ENCODE measurements at places on chromosomes 1 and 21. TPM values are rescaled to one million over a fixed set of nuclear protein-coding genes. Genes with fewer than 3 reads are reported as not detected.

RNU1-1 gene
- 538 TPM for total RNA-seq

MEGF6 gene
- total RNA-seq = 3.2 TPM

DNA sequence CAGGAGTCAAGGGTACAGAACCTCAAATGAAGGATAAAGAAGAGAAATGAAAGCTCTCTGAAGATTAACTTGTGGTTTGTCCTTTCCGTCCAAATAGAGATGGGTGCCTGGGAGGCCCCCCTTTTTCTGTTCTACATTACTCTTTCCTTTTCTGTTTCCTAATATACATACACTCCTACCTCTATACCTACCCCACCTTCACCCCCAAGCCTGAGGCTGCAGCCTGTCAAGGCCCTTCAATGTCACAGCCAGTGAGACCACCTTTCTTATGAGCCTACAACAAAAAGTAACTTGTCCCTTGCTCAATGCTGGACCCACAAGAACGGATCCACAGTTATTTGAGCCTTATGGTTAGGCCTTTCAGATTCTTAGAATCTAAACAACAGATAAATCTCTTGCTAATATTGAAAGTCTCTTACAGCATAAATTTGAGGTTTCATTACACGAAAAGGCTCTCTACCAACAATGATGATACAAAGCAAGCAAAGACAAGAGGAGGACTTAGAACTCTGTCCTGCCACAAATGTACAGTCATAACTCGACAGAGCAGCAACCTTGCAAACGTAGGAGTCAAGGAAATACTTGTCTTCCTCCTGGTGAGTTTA lies 4.1 kb upstream of the TRAF3IP3 start:
- no peaks in the 10 kb centered on the region for H3K4me1 ChIP-seq
- no peak for DNase-seq
- H3K27ac ChIP-seq = no peak overlapping the region
- H3K27me3 ChIP-seq = no peaks in the 10 kb centered on the region

- no peaks in the 10 kb centered on the region for H3K27me3 ChIP-seq
- H3K36me3 ChIP-seq = no peaks in the 10 kb centered on the region
- no peaks in the 10 kb centered on the region for H3K4me1 ChIP-seq
- peak overlapping the region; percentile 28 for H3K27ac ChIP-seq
Measured at GRCh38 chr1:203402629-203403337, 51.9 kb upstream of the FMOD start.

- H3K27me3 ChIP-seq = no peaks in the 10 kb centered on the region
- peaks cover 2% of the 10 kb centered on the region for H3K36me3 ChIP-seq
- H3K4me3 ChIP-seq = peak within 1 kb of the TSS; percentile 75
- DNase-seq = peak; percentile 94
- peaks cover 7% of the 10 kb centered on the region for H3K4me1 ChIP-seq
- H3K27ac ChIP-seq = peak within 1 kb of the TSS; percentile 12
Measured at GRCh38 chr1:11059968-11060830, at the start of gene SRM. TSS of gene SRM (minus strand) at chr1:11060018. CDS start at chr1:11059943, 75 bp downstream.

- no peak for DNase-seq
- no peak overlapping the region for H3K27ac ChIP-seq
- no peaks in the 10 kb centered on the region for H3K4me1 ChIP-seq
- H3K36me3 ChIP-seq = no peaks in the 10 kb centered on the region
Measured at GRCh38 chr1:234393190-234393589, 19.9 kb downstream of the COA6 start.

- H3K27ac ChIP-seq = no peak overlapping the region
- no peaks in the 10 kb centered on the region for H3K36me3 ChIP-seq
- H3K4me1 ChIP-seq = no peaks in the 10 kb centered on the region
- no peak overlapping the region for H3K4me3 ChIP-seq
- DNase-seq = no peak
Measured at GRCh38 chr1:208265525-208265924, 21.3 kb upstream of the PLXNA2 start.

PLA2G2F gene
- not detected for total RNA-seq

- H3K27ac ChIP-seq = peak overlapping the region; percentile 47
- DNase-seq = no peak
- peak overlapping the region; percentile 67 for H3K4me3 ChIP-seq
- H3K36me3 ChIP-seq = no peaks in the 10 kb centered on the region
Measured at GRCh38 chr1:18954270-18955071, 2.0 kb downstream of the IFFO2 start.

PRDM16 gene
- total RNA-seq = 0.44 TPM

GRCh38 chr1:13786541-13786940 lies 86.6 kb downstream of the PRDM2 start:
- H3K27me3 ChIP-seq = no peaks in the 10 kb centered on the region
- no peak overlapping the region for H3K4me3 ChIP-seq
- H3K4me1 ChIP-seq = no peaks in the 10 kb centered on the region
- H3K27ac ChIP-seq = no peak overlapping the region
- DNase-seq = no peak
- H3K36me3 ChIP-seq = peaks cover 2% of the 10 kb centered on the region

DNA sequence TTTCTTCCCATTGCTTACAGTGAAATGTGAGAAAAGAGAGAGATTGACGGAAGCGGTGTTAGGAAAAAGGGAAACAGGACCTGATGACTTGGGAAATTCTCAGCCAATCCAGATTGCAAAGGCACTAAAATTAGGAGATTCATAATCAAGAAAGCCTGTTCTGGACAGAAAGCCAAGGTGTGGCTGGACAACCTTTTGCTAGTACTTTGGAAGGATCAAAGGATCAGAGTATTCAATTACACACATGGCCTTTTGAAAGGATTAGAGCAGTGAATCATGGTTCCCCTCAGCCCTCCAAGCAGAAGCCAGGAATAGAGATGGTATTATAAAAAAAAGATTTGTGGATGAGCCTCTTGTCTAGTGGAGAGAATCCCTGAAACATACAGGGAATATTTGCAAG lies 669.8 kb upstream of the ADAMTS5 start:
- no peak overlapping the region for H3K27ac ChIP-seq
- H3K36me3 ChIP-seq = no peaks in the 10 kb centered on the region
- no peaks in the 10 kb centered on the region for H3K27me3 ChIP-seq

GRCh38 chr1:242146652-242147051 lies 147.8 kb upstream of the MAP1LC3C start:
- DNase-seq = no peak
- H3K36me3 ChIP-seq = no peaks in the 10 kb centered on the region
- no peak overlapping the region for H3K4me3 ChIP-seq
- H3K27me3 ChIP-seq = no peaks in the 10 kb centered on the region
- no peaks in the 10 kb centered on the region for H3K4me1 ChIP-seq

DNA sequence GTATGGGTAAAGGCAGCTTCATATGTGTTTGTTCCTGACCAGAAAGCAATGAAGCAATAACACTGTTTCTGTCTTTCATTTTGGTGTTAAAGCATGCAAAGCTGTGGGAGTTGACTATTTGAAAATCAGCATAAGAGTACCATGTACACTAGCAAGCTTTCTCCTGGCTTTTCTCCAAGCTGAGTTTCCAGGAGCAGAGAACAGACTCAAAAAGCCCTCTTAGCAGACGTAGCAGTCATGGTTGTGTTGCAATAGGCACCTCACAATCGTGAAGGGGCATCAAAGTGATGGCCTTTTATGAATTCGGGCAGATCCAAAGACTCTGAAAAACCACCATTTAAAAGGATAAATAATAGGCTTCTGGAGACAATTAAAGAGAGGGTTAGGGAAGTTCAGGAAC lies 159.7 kb downstream of the PTGER3 start:
- DNase-seq = no peak
- H3K4me3 ChIP-seq = no peak overlapping the region
- no peaks in the 10 kb centered on the region for H3K27me3 ChIP-seq
- H3K27ac ChIP-seq = no peak overlapping the region
- H3K4me1 ChIP-seq = no peaks in the 10 kb centered on the region
- H3K36me3 ChIP-seq = no peaks in the 10 kb centered on the region

OR10Z1 gene
- total RNA-seq = not detected

LIN28A gene
- not detected for total RNA-seq

DNA sequence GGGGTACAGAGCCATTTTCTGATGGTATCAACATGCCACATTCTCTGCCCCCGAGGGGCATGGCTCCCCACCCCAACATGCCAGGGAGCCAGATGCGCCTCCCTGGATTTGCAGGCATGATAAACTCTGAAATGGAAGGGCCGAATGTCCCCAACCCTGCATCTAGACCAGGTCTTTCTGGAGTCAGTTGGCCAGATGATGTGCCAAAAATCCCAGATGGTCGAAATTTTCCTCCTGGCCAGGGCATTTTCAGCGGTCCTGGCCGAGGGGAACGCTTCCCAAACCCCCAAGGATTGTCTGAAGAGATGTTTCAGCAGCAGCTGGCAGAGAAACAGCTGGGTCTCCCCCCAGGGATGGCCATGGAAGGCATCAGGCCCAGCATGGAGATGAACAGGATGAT lies 50.6 kb downstream of the ACP6 start:
- no peak overlapping the region for H3K4me3 ChIP-seq
- H3K27ac ChIP-seq = no peak overlapping the region
- H3K36me3 ChIP-seq = peaks cover 4% of the 10 kb centered on the region
- DNase-seq = no peak

GRCh38 chr21:16468184-16468583 lies 738.4 kb downstream of the USP25 start:
- no peaks in the 10 kb centered on the region for H3K4me1 ChIP-seq
- H3K27me3 ChIP-seq = no peaks in the 10 kb centered on the region
- H3K4me3 ChIP-seq = no peak overlapping the region
- H3K36me3 ChIP-seq = no peaks in the 10 kb centered on the region
- no peak overlapping the region for H3K27ac ChIP-seq
- no peak for DNase-seq

DNA sequence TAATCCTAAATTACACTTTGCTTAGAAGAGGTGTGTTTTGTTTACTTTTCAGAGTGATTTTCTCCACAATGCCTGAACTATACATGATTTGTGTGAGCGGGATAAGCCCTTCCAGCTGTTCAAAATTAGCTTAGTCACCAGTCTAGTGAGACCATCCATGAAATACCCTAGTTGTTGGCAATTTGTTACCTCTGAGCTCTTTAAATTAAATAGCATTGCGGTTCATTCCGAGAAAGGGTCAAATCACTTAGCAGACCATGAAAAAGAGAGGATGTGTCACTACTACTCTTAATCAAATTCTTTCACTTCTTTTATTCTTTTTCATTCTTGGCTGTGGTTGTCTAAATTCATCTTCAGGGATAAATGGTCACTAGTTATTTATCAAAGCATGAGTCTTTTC lies 11.9 kb upstream of the VAV3 start:
- H3K27me3 ChIP-seq = no peaks in the 10 kb centered on the region
- no peak for DNase-seq
- H3K27ac ChIP-seq = no peak overlapping the region
- no peak overlapping the region for H3K4me3 ChIP-seq

GRCh38 chr1:214439352-214440119 lies 111.9 kb downstream of the PTPN14 start:
- DNase-seq = peak; percentile 30
- peak overlapping the region; percentile 24 for H3K27ac ChIP-seq
- no peaks in the 10 kb centered on the region for H3K36me3 ChIP-seq
- no peaks in the 10 kb centered on the region for H3K27me3 ChIP-seq

GRCh38 chr1:24968941-24969585 lies 39.0 kb upstream of the RUNX3 start:
- no peaks in the 10 kb centered on the region for H3K4me1 ChIP-seq
- H3K27me3 ChIP-seq = no peaks in the 10 kb centered on the region
- H3K4me3 ChIP-seq = no peak overlapping the region
- no peaks in the 10 kb centered on the region for H3K36me3 ChIP-seq
- no peak overlapping the region for H3K27ac ChIP-seq
